ENCODE measurements at places on chromosomes 1 and 21. TPM values are rescaled to one million over a fixed set of nuclear protein-coding genes. Genes with fewer than 3 reads are reported as not detected.

The OR2M5 gene
- total RNA-seq: not detected

GRCh38 chr1:230853731-230854130 is 14.6 kb downstream of the C1orf198 start:
- no peak for DNase-seq

- DNase-seq: no peak
Observed at GRCh38 chr1:18200918-18201317, 93.3 kb downstream of the IGSF21 start.

DNA sequence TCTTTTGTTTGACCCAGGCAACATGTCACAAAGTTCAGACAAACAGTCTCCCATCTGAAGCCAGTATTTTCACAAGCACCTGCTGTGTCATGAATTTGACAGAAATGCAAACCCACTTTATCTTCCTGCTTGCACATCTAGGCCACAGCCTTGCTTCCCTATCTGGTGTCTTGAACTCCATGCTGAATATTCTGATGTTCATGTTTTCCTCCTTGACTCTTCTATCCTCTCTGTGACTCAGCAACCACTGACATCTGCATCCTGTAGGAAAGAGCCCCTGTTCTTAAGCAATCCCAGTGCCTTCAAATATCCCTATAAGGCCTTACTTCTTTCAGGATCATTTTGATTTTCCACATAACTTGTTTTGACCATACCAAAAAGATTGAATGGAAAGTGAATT is 6.5 kb downstream of the CD55 start:
- peak; percentile 43 for DNase-seq

GRCh38 chr1:8166406-8166805 is 140.3 kb upstream of the ERRFI1 start:
- no peak for DNase-seq

The GNB1 gene
- total RNA-seq: 58.1 TPM

The NBPF10 gene
- 0.20 TPM for total RNA-seq

DNA sequence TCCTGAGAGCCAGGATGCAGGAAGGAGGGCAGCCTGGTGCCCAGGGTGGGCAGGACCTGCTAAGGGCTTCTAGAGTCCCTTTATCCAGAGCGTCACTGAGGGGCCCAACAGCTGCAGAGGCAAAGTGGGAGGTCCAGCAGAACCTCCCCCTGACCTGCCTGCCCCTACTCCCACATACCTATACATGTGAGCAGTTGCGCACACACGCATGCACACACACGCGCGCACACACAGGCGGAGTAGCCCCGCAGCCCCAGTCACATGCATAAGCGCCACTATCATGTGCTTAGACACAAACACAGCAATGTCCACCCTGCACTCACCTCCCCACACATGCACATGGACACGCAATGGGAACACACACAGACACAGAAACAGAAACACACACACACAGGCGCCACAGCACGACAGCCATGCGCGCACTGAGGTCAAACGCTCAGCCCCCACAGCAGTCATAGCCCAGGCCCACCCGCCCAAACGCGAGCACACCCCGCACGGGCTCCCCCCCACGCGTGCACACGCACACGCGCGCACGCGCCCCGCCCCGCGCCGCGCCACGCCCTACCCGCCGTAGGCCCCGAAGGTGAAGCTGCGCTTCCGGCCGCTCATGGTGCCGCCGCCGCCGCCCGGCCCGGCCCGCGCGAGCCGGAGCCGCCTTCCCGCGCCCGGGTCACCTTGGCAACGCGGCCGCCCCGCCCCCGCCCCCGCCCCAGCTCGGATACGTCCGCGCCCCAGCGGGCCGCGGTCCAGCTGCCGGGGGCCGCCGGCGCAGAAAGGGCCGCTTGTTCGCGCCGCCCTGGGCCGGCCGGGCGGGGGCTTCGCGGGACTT is 17.7 kb downstream of the RAP1GAP start:
- DNase-seq: no peak
